ENCODE measurements at places on chromosomes 5 and 9.

- DNase-seq = no peak
Observed at GRCh38 chr5:69050214-69050613, 43.6 kb upstream of the SLC30A5 start.

DNA sequence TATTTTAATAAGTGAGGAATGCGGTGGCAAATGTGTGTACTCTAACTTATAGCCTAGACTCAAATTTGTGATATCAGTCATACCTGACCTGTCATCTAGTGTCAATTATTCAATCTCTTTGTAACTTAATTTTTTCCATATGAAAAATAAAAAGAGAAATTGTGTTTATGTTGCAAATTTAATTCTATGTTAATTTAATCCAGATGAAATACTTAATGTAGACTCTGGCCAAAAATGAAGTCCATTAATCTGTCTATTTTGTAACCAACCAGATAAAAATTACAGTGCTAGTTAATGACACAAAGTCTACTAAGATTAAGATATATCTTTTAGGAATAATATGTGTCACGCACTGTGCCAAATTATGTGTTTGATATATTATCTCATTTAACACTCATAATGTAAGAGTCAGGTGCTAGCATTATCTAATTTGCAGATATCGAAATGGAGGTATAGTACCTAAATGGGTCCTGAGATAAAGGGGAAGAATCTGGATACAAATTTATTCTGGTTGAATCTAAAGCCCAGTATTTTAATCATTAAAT, 712.1 kb downstream of the KCTD16 start:
- no peak for DNase-seq

DNA sequence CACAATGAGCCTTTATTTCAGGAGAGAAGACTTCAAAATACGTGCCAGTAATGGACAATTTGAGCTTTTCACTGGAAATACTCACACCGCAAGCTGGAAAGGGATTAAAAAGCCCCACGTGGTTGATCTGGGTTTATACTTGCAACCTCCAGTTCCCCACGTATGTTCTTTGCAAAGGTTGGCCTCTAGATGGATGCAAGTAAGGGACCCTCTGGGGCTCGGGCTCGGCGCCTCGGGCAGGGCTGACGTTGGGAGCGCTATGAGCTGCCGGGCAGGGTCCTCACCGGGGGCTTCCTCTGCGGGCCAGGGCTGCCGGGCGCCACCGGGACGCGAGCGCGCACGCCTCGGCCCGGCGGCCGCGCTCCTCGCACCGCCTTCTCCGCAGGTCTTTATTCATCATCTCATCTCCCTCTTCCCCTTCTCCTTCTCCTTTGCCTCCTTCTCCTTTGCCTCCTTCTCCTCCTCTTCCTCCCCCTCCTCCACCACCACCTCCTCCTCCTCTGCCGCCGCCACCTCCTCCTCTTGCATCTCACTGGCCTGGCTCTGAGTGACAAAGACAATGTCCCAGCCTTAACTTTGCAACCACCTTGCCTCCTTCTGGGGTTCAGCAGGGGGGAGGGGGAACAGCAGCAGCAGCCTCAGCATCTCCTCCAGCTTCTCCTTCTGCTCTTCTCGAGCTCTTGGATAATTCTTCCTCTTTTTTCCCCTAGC, 701 bp upstream of the ZNF462 start:
- DNase-seq = no peak

- no peak for DNase-seq
Observed at GRCh38 chr5:1368756-1369155, 23.9 kb upstream of the CLPTM1L start.

GRCh38 chr9:70954126-70954525, 167.3 kb downstream of the TRPM3 start:
- DNase-seq = no peak

GRCh38 chr9:2297771-2298170, 282.6 kb downstream of the SMARCA2 start:
- DNase-seq = no peak

- DNase-seq = no peak
Observed at GRCh38 chr9:105921057-105921726, 226.9 kb downstream of the TMEM38B start.

GRCh38 chr5:156800929-156801328, 49.2 kb upstream of the PPP1R2B start:
- DNase-seq = no peak

GRCh38 chr9:107175816-107176435, 107.2 kb upstream of the RAD23B start:
- DNase-seq = no peak

GRCh38 chr5:180287404-180287803, 4.5 kb downstream of the MAPK9 start:
- no peak for DNase-seq

DNA sequence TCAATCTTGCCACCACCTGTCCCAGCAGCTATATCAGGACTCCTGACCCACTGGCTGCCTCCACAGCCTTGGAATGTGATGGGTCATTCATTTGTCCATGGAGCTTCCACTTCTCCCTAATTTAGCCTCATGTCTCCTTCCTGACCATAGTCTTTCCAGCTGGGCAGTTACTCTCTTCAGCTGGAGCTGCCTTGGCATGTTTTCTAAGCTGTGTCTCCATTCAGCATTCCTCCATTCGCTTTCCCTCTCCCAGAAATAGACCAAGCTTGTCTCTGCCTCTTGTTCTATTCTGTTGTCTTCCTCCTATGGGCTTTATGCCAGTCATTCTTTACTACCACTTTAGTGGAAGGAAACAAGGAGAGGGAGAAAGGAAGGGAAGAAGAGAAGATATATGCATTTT, 5.3 kb upstream of the CTXN3 start:
- DNase-seq = no peak

DNA sequence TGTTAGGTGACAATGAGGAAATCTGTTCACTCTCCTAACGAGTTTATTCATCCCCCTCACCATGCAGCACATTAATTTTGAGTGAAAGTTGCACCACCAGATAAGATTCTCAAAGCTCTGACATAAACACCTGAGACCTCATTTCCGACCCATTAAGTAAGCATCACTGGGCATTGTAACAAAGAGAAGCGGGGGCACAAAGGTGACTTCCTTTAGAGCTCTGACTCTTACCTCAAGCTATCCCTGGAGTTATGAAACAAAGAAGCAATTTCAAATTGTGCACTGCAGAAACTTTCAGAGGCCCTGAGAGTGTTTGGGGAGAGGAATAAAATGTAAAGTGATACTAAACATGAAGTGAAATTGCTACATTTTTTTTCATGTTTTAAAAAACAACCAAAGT, 29.5 kb downstream of the C5orf15 start:
- no peak for DNase-seq

- DNase-seq = no peak
Observed at GRCh38 chr5:1733369-1733768, 66.3 kb downstream of the MRPL36 start.

- DNase-seq = no peak
Observed at GRCh38 chr5:93721511-93721910, 19.9 kb downstream of the POU5F2 start.

Measured in stimulated activated naive CD8-positive, alpha-beta T cell treated with anti-CD3 and anti-CD28 coated beads, Interleukin-15, Interleukin-2, amounts not matched to agents 100 U/mL and 50 U/mL, for 24 hours (primary cell).